ENCODE measurements at places on chromosomes 7 and 10.
A peak's percentile ranks its signal among the peaks of the same experiment; 100 is the strongest.

DNA sequence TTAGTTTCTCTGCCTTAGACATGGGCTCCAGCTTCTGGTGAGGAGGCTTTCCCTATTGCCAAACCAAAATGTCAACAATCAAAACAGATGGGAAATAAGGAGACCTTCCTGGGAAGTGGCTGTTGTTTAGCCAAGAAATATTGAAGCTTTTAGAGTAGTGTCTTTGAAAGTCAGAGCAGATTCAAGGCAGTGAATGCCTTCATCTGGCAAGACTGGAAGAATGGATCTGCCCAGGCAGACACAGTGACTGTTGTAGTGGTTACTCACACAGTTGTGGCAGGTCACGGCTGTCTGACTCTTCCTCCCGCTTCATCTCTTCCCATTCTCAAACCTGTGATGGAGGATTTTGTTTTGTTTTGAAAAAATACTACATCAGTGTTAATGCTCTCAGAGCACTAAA lies 154.1 kb upstream of the ADO start:
- DNase-seq, result no peak

GRCh38 chr7:114630201-114630990 lies 215.8 kb downstream of the FOXP2 start:
- no peak for DNase-seq

DNA sequence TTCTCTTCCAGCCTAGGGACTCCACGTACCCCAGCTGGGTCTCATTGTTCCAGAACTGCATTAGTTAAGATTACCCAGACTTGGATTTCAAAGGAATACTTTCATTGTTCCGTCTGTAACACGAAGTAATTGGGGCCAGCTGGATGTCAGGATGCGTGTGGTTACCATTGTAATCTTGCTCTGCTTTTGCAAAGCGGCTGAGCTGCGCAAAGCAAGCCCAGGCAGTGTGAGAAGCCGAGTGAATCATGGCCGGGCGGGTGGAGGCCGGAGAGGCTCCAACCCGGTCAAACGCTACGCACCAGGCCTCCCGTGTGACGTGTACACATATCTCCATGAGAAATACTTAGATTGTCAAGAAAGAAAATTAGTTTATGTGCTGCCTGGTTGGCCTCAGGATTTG lies 21.0 kb downstream of the LRRC17 start:
- DNase-seq, result no peak

DNA sequence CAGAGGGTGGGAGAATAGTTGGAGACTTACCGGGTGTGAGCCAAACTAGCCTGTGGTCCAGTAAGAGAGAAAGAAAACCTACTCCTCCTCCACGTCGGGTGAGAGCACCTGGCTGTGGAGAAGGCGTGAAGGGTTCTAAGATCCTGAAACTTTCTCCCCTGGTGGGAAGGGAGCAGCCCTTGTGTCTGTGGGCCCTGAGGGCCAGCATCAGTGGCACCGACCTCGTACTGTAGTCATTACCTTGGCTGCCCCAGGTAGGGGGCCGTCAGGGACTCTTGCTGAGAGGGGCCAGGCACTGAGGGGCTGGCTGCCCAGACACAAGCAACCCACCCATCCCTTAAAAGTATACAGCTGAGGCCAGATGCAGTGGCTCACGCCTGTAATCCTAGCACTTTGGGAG lies 69.5 kb upstream of the LOXL4 start:
- DNase-seq, result no peak

- no peak for DNase-seq
Observed at GRCh38 chr7:47435889-47436312, 146.0 kb downstream of the TNS3 start.

DNA sequence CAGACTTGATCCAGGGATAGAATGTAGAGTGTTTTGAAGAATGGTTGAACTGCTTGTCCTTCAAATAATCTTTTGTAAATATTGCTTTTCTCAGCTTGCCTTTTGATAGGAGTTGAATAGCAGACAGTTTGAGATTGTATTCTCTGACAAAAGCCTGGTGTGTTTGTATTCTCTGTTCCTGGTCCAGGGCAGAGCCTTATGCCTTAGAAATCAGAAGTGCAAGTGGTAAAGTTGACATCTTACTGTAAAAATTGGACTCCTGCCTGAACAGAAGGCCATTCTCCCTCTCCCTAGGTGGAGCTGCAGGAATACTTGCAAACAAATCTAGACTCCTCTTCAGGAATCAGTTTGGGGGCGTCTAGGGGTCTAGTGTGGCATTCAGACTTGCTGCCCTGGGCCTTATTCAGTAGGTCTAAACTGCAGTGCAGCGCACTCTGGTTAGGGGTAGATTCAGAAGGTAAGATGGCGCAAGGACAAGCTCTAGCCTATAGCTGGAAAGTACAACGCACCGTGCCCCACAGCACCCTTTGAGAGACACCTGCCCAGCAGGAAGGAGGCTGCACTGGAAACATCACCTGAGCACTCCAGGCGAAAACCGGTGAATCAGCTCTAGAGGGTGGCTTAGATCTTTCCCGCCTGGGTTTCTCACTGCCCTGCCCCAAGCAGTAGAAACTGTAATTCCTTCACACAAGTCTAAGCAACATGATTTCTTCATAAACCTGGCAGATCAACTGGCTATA lies 608.5 kb upstream of the GALNT17 start:
- DNase-seq, result no peak

DNA sequence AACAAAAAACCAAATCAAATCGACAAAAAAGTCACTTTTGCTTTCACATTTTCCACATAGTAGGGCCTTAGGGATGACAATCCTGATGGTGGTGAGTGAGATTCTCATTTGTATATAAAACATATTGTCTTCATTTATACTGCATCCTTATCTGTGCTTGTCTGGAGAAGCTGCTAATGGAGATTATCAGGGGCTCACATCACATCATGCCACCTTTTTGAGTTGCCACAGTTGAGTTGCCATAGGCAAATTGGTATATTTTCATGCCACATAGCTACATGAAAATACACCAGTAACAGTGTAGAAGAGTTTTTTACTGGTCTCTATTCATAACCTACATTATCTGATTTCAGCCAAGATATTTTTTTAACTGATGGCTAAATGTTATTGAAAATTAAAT lies 85.3 kb downstream of the CNTNAP2 start:
- no peak for DNase-seq

DNA sequence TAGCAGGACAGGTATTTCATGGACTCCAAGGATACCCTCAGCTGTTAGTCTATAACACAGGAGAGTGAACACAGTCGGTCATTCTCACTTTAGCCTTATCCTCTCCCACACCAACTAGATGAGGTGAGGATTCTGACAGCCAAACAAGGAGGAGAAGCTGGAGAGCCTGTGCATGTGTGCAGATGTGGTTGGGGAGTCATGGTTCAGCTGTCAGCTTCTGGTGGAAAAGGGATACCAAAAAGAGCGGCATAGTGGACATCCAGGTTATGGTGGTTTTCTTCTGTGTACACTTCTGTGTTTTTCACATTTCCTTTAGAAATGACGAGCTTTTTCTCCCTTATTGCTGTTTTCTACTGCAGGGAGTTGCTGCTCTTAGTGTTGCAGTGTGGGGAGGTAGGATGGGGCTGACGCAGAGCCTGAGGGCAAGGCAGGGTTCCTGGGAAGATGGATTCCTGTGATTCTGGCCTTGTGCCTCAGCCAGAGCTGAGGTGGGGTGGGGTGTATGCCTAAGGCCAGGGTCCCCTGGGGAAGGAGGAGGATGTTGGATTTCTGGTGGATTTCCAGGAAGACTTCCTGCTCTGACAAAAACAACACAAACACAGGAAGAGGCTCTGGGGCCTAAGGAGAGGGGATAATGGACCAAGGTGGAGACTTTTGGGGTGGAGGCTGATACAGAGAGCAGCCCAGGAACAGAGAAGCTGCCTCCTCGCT lies 26.6 kb downstream of the PLAU start:
- DNase-seq, result no peak

DNA sequence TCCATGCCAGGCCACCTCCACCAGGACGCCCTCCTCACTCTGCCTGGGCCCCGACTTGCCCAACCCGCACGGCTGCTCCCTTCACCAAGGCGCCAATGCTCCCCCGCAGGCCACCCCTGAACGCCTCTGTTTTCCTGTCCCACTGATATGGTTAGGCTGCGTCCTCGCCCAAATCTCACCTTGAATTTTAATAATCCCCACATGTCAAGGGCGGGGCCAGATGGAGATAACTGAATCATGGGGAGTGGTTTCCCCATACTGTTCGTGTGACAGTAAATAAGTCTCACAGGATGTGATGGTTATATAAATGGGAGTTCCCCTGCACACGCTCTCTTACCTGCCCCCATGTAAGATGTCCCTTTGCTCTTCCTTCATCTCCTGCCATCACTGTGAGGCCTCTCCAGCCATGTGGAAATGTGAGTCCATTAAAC lies 29.8 kb downstream of the RSU1 start:
- DNase-seq, result peak; percentile 91

GRCh38 chr7:51019891-51020870 lies 237.5 kb upstream of the GRB10 start:
- DNase-seq, result no peak

- no peak for DNase-seq
Observed at GRCh38 chr7:28266402-28266801, 85.8 kb upstream of the JAZF1 start.

GRCh38 chr10:29615195-29615594 lies 19.6 kb downstream of the SVIL start:
- no peak for DNase-seq
